ENCODE measurements at places on chromosomes 1 and 21.

- no peak for DNase-seq
These were observed 178.8 kb downstream of the FGGY start for GRCh38 chr1:59475737-59476136.

GRCh38 chr1:75058424-75058823 lies 75.8 kb upstream of the LHX8 start:
- no peak for DNase-seq

GRCh38 chr1:96364576-96364975 lies 357.0 kb upstream of the PTBP2 start:
- no peak for DNase-seq

GRCh38 chr1:157319567-157319966 lies 181.4 kb upstream of the ETV3 start:
- DNase-seq = no peak

- no peak for DNase-seq
These were observed 82.0 kb downstream of the LRRC53 start for GRCh38 chr1:74430342-74430934.

DNA sequence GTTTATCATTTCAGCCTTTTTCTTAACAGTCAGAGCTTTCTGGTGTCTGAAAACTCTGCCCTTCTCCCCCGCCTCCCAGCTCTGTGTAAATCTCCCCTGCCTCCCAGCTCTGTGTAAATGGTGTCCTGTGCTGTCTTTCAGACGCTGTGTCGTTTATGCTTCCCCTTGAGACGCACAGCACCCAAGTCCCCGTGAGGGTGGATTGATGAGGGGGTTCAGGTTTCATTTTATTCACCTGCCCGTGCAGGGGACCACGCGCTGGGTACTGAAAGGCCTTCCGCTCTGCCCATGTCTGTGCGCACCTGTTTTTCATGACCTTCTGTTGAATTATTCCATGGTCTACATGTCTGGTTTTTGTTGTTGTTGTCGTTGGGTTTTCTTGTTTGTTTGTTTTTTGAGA lies 108.2 kb upstream of the COL6A1 start:
- no peak for DNase-seq
